ENCODE measurements at places on chromosomes 1 and 21.
A peak's percentile ranks its signal among the peaks of the same experiment; 100 is the strongest.

DNA sequence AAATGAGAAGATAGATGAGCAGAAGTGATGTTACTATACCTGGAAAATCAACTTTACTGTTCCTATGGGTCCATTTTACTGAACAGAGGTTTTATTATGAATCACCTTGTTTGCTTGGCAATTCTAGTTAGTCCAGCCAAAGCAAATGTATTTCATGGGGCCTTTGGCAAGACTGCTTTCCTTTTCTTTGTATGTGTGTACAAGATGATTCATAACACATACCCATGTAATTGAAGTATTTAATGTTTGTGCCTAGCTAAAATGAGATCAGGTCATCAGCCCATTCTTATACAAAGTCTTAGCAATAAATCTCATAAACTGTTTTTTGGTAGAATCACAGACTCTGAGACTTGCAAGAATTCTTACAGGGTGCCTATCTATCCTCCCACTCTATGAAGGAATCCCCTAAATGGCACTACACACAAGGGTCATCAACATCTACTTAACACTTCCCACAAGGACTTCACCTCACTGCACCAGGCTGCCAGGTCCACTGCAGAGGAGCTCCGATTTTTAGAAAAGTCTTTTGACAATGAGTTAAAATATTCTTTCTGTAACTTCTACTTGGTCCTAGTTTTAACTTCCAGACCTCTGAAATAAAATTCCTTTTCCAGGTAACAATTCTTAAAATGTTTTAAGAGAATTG, 58.5 kb downstream of the LPAR3 start:
- DNase-seq, result peak; percentile 59

GRCh38 chr1:61238359-61238665, 156.0 kb downstream of the NFIA start:
- no peak for DNase-seq

DNA sequence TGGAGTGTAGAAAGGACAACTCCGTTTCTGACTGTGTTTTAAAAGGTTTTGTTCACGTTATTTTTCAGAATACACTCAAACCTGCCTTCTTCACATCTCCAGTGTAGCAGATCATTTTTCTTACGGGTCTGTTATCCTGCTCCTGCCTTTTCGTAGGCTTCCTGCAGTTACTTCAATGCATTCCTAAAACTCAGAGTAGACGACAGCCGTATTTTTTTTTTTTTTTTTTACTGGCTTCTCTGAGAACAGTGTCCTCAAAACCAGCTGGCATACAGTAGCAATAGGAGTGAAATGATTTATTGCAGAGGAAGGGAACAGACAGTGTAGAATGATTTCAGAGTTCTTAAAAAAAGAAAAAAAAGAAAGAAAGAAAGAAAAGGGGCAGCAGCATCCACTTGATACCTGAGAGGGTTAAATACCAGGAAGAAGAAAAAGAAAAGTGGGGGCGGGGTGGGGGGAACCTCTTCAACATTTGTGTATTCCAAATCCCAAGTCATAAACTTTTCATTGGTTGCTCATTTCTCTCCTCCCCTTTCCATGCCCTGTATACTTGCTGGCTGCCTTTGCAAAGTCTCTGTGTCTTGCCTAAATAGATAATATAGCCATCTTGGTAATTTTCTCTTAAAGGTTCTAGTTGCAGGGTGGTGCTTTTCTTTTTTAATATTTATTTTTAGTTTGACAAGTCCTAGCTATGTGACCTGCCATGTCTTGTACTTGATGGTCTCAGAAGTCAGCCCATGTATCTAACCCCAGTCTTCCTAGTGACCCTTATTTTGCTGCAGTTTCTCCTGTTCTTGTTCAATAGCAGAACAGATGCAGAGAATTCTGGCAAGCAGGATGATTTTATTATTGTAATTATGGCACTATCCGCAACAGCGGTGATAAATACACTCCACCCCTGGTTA, 2.8 kb downstream of the TGFB2 start:
- no peak for DNase-seq

GRCh38 chr21:33578214-33578613, 10.3 kb downstream of the DONSON start:
- DNase-seq, result peak; percentile 14

DNA sequence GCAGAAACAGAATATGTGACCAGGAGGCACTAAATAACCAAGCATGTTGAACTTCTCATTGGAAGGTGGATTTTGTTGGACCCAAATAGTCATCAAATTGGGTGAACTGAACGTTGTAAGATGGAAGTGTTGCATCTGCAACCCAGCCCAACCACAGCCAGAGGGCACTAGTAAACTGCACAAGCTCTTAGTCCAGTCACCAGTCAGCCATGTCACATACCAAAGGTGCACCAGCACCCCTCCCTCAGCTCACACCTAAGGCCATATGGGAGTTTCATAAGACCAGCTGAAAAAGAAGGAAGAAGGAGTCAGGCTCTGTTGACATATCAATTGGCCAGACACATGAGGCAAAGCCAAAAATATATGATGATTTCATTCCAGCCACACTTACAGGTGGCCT, 481.7 kb upstream of the NR5A2 start:
- DNase-seq, result no peak

DNA sequence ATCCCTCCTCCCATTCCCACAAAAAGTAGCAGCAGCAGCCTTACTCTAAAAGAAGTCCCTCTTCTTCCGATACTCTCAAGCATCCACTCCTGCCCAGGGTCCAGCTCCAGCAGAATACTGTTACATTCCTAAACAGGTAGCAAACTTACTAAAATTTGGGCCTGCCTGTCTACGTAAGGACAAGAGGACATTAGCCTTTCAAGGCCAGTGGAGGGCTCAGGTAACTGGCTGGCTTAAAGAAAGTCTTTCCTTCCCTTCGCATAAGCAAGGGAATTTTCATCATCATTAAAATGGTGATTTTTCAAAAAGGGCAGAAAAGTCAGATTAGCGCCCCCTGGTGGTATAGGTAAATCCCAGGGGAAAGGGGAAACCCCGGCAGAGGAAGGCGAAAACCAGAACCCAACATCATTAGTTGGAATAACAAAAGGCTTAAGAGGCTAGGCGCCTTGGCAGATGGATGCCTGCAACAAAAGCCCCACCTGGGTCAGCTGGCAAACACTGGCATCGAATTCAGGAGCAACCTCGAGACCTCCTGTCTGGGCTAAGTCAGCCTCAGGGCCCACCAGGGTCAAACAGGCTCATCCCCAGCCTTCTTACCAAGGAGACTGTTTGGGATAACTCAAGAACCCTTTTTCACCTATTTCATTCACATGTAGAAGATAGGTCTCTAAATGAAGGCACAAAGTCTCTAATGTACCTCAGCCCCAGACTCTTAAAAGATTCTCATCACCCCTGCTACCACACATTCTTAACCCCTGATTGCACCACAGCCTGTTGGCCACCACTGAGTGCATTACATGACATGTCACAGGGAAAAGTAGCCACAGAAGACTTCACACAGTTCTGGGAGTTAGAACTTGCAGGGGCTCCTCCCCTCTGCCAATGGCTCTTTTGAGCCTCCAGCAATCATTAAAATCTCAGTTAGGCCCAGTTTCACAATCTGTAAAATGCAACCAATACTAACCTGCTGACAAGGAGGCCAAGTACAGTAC, 36.7 kb downstream of the ERI3 start:
- DNase-seq, result peak; percentile 72

DNA sequence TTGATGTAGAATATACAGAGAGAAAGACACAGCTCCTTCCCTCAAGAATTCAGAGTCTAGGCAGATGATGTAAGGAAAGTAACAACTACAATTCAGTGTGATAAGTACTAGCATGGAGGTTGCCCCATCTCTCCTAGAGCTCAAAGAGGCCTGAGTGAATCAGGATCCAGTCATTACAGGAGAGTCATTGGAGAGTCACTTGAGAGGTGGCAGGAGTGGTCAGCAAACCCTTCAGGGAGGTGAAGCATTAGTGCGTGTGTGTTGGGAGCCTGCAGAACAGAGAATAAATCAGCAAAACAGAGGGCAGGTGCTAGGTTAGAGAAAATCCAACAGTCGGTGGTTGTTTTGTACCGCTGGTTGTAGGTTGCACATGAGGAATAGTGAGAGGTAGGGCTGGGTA, 46.1 kb downstream of the GRIK1 start:
- DNase-seq, result no peak

DNA sequence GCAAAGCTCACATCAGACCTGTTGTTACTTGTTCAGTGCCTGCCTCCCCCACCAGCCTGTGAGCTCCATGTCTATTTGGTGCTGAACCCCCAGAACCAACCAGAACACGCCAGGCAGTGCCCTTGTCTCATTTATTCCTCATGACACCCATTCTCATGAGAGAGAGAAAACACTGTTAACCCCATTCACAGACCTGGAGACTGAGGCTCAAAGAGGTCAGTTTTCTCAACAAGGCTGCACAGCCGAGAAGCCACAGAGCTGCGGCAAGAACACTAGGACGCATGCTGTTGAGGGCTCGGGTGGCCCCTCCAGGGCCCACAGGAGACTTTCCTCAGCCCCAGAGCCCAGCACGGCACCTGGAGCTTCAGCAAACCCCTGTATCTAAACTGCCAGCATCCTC, 13.1 kb downstream of the KCNN3 start:
- DNase-seq, result no peak

GRCh38 chr1:63935553-63935952, 161.7 kb downstream of the ROR1 start:
- no peak for DNase-seq

DNA sequence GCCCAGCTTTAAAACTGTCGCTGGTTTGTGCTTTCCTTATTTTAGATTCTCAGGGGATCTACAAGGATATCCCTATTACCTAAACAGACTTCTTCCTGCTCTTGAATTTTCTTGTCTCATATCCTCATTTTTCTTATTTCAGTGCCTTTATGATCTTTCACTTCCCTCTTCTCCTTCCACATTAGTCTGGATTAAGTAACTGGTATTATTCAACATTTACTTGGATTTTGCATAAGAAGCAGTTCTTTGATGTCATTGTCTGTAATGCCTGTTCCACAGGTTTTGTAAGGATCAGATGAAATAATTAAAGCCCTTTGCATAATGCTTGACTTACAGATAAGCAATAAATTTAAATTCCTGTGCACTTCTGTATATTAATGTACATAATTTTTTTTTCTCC, 26.5 kb downstream of the CXADR start:
- DNase-seq, result no peak

All from AG08395 (cell line).